ENCODE measurements at places on chromosomes 16 and 17.
A peak's percentile ranks its signal among the peaks of the same experiment; 100 is the strongest.

GRCh38 chr17:29620271-29620670 is 2.4 kb downstream of the CORO6 start:
- no peak for DNase-seq

- no peak for DNase-seq
Measured at GRCh38 chr16:12891836-12892235, 9.6 kb upstream of the SHISA9 start.

GRCh38 chr17:28174352-28175046 is 132.0 kb downstream of the NLK start:
- no peak for DNase-seq

DNA sequence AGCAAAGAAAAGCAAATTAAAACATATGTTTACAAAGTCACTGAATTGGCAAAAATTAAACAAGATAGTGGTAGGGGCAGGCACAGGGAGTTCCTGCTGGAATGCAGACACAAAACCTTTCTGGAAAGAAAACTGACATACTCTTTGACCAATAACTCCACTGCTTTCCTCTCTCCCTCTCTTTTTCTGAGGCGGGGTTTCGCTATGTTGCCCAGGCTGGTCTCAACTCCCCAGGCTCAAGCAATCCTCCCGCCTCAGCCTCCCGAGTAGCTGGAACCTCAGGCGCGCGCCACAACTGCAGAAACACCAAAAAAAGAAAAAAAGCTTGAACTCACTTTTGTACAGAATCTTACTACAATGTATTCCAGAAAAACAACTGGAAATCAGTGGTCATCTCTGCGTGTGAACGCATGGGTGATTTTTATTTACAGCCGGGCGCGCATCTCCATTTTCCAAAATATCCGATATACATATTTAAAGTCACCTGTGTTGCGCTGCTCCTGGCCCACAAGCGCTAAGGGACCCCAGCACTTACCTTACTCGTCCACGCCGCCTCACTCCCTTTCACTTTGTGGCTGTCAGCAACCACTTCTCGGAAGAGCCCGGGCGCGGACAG is 480 bp downstream of the TXNL4B start:
- no peak for DNase-seq

- no peak for DNase-seq
Measured at GRCh38 chr16:51407921-51408320, 256.9 kb upstream of the SALL1 start.

- peak; percentile 97 for DNase-seq
Measured at GRCh38 chr17:44774271-44775135, 15.7 kb downstream of the ADAM11 start.

DNA sequence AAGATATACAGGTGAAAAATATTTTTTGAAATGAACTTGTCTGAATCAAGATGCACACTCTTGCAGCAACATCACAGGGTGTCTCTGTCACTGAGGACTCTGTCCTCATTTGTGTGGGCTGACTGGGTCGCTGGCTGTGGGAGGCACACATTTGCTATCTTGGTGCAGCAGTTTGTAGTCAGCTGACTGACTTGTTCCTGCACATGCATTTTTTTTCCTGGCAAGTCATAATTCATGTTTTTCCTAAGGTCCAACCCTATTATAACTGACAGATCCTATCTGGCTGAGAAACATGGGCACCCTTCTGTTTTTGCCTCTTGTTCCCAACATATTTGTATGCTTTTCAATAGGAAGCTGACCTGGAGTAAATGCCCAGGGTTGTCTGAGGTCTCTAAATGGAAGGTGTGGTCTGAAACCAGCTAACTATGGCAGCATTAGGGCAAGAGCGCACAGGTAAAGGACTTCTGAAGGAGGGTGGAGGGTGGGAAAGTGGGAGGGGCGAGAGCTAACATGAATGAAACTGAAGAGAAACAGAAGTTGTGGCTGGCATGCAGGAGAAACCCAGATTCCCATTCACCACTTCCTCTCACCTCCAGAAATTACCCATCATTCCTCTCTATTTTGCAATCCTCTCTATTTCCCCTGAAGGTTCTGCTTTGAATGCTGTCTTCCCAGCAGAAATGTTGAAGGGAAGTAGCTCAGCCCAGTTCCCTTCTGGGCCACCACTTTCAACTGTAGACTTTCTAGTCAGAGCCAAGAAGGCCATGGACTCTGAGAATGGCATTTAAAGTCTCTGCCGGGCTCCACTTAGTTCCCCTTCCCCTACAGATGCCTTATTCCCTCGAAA is 166.1 kb downstream of the PRKCA start:
- DNase-seq, result no peak

- DNase-seq, result no peak
Measured at GRCh38 chr17:41057547-41057946, 2.4 kb downstream of the KRTAP2-3 start.

GRCh38 chr16:82011199-82011641 is at the start of gene SDR42E1:
Gene SDR42E1 (minus strand): TSS chr16:82011470. CDS start chr16:82000858, 10,612 bp downstream.
- DNase-seq, result peak; percentile 84

- DNase-seq, result no peak
Measured at GRCh38 chr16:10660950-10661635, 33.6 kb downstream of the TEKT5 start.

DNA sequence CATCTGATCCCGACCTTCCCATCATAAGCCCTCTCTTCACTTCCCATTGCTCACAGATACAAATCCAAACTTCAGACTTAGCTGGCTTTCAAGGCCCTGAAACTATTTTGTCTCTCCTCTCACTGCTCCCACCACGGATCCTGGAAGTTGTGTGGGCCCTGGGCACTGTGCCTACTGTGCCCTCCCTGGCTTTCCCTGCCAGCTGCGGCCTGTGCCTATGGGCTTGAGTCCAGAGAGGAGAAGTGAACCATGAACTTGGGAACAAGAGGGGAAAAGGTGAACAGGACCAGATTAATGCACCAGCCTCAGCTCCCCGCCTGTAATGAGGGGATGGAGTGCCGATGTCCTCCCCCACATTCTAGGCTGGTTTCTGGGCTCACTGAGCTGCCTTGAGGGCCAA is 18.9 kb upstream of the KCNJ12 start:
- DNase-seq, result no peak

GRCh38 chr17:75825149-75825552 is 19.1 kb downstream of the UNC13D start:
- DNase-seq, result peak; percentile 49

GRCh38 chr16:15916323-15916722 is 27.9 kb upstream of the CEP20 start:
- DNase-seq, result no peak

GRCh38 chr17:80345841-80346497 is 69.0 kb upstream of the ENDOV start:
- no peak for DNase-seq

- DNase-seq, result no peak
Measured at GRCh38 chr16:64174327-64174726, 947.5 kb downstream of the CDH11 start.

DNA sequence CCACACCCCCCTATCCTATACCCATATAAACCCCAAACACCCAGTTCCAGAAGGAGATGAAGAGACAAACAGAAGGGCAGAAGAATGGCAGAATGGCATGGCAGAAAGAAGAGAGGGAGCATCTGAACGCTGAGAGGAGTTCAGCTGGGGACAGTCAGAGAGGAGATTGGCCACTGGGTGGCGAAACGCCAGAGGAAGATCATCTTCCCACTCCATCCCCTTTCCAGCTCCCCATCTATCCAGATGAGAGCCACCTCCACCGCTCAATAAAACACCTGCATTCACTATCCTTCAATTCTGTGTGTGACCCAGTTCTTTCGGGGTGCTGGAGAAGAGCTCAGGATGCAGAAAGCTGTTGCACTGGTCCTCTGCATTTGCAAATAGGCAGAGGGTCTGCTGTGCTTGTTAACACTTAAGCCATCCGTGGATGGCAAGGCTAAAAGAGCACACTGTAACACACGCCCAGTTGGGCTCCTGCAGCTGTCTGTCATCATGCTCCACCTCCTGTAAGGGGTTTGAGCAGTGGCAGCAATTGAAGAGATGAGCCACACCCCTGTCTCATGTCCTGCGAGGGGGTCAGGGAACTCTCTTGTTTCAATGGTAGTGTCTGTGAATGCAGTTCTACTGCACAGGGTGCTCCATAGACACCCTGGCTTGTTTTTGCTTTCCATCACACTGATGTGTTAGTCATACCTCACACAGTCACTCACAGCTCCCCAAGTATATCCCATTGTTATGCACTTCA is 1034.8 kb upstream of the RBFOX1 start:
- no peak for DNase-seq

DNA sequence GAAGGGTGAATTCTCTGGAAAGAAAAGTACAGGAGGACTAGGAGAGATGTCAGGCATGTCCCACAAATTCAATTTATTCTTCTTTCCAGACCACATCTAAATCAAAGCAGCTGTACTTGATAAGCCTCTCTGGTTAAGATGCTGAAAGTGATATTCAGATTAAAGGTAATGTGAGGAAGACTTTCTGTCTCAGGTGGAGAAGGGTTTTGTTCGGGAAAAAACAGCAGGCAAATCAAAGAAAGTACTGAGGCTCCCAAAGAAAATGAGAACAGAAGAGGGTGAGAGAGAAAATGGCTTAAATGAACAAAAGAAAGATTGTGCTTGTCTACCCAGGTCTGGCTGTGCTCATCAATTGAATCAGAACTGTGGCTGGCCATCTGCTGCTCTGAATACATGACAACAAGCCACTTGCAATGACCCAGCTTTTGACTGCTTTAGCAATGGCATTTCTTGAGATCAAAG is 55.6 kb downstream of the MMD start:
- DNase-seq, result no peak

DNA sequence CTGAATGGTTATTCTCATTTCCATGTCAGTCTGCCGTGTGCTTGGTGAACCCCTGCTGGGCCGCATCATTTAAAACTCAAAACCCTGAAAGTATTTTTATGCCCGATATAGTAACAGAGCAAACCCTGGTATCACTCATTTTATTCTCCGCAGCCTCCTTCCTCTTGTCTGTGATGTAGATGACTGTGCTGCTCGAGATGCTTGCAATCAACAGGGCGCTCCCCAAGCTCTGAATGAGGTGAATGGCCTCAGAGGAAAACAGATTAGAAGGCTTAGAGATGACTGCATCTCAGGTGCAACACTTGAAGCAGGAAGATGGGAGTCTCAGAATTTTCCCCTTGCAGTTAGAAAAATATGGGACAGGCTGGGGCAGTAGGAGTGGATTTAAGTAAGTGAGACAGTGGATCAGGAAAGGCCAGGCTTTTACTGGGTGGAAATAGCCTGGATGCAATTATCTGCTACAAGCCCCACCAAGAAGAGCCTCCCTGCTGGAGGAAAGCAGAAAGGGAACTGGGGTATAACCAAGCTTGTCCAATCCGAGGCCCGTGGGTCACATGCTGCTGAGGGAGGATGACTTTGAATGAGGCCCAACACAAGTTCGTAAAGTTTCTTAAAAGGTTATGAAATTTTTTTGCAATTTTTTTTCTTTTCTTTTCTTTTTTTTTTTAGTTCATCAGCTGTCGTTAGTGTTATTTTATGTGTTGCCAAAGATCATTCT is 166.9 kb downstream of the CDH13 start:
- DNase-seq, result no peak

- peak; percentile 98 for DNase-seq
Measured at GRCh38 chr16:4936991-4937781, at the start of gene PPL. Gene PPL (minus strand): TSS chr16:4937148. CDS start chr16:4937045, 103 bp downstream.

- DNase-seq, result no peak
Measured at GRCh38 chr16:49875806-49876715, 20.1 kb upstream of the ZNF423 start.

DNA sequence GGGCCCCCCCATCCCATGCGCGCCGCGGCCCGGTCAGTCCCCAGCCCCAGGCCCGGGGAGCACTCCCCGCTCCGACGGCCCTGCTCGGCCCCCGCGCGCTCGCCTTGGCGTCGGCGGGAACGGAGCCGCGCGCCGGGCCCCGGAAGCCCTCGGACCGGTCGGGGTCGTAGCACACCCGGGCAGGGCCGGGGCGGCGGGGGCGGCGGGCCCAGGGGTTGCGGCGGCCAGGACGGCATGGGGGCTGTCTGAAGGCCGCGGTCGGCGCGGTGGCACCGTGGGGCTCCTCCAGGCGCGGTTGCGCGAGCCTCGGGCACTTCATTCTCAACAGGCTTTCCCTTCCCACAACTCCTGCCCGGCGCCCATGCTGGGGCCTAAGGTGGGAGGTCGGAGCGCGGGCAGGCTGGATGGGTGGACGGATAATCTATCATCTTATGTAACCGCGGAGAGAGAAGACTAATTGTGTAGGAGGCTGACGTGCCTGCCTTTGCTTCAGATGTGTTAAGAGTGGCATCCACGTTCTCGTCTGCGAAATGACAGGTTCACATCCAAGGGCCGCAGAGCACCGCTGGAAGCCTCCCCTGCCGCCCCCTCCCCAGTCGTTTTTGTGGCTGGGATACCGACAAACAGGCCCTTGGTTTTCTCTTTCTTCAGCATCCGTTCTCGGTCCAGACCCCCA is 708 bp downstream of the BAIAP2 start:
- DNase-seq, result peak; percentile 82

DNA sequence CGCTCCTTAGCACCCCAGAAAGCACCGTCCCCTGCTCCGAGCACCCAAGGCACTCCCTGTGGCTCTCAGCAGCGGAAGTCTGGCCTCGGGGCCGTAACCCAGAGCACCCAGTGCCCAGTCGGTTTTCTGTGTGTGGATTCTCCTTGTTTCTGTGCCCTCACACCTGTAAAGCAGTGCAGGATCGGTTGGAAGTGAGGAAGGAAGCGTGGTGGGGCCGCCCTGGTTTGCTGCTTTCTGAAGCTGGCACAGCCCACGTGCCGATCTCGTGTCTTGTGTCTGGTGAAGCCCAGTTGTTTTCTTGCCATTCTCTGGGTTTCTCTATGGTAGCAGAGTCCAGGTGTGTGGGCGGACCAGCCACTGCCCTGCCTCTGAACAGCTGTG is 3.7 kb downstream of the ACSF3 start:
- DNase-seq, result no peak

- DNase-seq, result no peak
Measured at GRCh38 chr16:15647294-15648014, 2.6 kb upstream of the NDE1 start.

- no peak for DNase-seq
Measured at GRCh38 chr16:49588729-49589384, 215.3 kb downstream of the C16orf78 start.

GRCh38 chr17:33776903-33777302 is 478.2 kb upstream of the CCL2 start:
- DNase-seq, result no peak

DNA sequence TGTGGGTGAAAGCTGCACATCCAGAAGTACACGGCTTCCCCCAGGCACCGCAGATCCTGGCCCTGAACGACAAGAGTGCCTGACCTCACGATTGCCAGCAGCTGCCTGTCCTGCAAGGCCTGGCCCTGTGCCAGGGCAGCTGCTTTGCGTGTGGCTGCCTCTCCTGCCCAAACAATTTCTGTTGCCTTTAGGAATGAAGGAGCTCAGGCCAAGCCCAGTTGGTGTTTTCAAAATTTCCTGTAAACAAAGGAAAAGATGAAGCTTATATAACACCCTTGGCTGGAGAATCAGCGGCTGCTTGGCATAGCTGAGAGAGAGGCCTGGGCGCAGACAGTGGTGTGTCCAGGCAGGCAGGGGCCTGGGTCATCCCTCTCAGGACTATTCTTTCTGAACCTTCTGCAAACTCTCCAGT is 11.7 kb upstream of the SLC47A2 start:
- DNase-seq, result peak; percentile 93

- no peak for DNase-seq
Measured at GRCh38 chr17:36149296-36149820, 27.1 kb downstream of the TBC1D3B start.
